Urothelium cell line (cell line): ENCODE measurements at places on chromosomes 16 and 17.

GRCh38 chr16:87227296-87227951 lies 89.8 kb downstream of the C16orf95 start:
- DNase-seq, result no peak

- no peak for DNase-seq
These were observed 1.4 kb upstream of the DYNLL2 start for GRCh38 chr17:58081646-58082340.

GRCh38 chr16:11363927-11364258 lies 18.6 kb downstream of the RMI2 start:
- no peak for DNase-seq

GRCh38 chr17:13919818-13920217 lies 149.5 kb upstream of the COX10 start:
- DNase-seq, result no peak

DNA sequence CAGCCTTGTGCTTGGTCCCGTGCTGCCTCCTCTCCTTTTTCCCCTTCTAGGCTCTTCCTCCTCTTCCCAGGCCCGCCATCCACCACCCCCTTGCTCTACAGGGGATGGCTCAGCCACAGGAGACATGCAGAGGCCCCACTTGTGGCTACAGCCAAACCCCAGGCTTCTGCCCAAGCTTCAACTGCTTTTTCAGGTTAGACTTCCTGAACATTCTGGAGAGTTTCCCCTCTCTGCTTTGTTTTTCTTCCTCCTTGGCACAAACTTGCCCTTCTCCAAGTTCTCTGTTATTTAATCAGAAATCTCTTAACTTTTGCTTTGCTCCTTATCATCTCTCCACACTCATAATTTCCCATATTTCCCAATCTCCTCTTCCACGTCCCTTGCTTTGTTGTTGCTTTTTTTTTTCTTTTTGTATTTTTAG lies 18.3 kb upstream of the HAS3 start:
- DNase-seq, result no peak

- no peak for DNase-seq
These were observed 49.7 kb upstream of the ANKFY1 start for GRCh38 chr17:4313221-4314114.

GRCh38 chr17:45311760-45312476 lies 4.9 kb downstream of the MAP3K14 start:
- DNase-seq, result peak; percentile 43

DNA sequence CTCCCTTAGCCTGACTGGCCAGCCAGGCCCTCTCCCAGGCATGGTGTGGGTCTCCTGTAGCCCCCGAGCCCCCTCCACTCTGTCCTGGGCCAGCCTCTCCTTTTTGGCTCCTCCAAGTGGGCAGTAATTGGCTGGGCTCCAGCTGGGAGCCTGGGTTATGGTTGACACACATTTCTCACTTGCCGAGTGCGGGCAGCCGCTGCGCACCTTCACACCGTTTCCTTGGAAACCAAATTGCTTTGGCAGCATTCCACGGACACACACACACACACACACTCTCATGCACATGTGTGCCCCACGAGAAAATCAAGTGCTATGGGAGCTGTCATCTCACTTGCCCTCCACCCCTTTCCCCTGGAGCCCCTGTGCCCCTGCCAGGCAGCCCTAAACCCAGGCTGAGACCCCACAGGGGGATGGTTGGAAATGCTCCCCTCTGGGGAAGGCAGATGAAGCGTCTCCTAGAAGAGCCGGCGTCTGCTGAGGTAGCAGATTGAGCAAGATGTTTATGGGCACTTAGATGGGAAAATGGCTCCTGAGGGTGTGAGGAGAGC lies 402.7 kb upstream of the TNRC6C start:
- DNase-seq, result peak; percentile 81

DNA sequence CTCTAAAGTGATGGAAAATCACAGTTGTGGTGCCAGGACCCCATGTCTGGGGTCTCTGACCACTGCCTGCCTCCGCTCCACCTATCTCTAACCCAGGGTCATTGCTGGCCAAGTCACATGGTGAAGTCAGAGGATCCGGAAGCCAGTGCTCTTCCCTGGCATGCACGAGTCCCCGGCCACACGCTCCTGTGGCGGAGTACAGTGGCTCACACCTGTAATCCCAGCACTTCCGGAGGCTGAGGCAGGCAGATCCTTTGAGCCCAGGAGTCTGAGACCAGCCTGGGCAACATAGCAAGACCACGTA lies 21.5 kb upstream of the RBFOX3 start:
- DNase-seq, result no peak

GRCh38 chr17:35879773-35880654 lies at the start of gene CCL5:
Gene CCL5 (minus strand): TSS chr17:35880360.
- no peak for DNase-seq

- DNase-seq, result peak; percentile 69
These were observed 681 bp downstream of the XPO6 start for GRCh38 chr16:28210979-28211588.

DNA sequence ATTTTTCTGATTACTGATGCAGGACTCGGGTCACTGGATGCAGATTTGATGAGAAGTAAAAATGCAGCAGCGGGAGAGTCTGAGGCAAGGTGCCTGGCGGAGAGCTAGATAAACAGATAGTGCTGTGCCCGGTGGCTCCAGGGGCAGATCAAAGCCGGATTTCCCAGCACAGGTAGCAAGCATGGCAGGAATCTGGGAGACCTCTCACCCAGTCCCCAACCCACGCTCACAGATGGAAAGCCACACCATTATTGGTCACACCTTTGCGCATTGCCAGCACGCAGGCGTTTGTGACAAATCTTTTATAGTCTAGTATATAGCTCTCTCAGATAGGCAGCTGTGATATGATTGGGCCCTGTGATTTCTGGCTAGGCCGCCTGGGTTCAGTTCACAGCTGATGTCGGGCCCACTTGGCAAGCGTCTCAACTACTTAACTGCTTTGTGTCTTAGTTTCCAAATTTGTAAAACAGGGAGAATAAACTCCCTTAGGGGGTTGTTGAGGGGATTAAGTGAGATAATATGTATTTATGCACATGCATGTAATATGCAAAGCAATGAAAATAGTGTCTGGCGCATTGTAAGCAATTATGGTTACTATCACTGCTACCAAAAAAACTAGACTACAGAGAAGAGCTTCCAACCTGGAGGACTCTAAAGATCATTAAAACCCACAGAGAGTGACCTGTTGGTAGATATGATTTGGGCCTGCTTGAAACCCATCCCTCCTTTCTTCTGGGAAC lies 42.0 kb upstream of the NFAT5 start:
- no peak for DNase-seq

DNA sequence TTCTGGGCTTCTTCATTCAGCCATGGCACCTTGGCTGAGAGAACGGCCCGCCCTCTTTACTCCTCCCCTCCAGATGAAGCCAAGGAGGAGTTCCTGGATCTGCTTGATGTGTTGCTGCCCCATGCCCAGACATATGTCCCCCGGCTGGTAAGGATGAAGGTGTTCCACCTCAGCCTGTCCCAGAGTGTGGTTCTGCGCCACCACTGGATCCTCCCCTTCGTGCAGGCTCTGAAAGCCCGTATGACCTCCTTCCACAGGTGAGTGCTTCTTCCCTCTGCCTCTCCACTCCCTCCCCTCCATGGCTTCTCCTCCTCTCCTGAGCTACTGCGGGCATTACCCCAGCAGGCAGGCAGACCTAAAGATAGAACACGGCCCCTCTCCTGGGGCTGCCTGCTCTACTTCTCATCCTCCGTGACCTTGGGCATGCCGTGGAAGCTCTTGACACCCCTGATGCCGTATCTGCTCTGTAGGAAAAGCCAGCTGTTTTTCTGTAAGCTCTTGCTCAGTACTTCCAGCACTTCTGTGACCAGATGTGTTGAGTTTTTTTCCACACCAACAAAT lies 8.7 kb downstream of the USB1 start:
- DNase-seq, result no peak

DNA sequence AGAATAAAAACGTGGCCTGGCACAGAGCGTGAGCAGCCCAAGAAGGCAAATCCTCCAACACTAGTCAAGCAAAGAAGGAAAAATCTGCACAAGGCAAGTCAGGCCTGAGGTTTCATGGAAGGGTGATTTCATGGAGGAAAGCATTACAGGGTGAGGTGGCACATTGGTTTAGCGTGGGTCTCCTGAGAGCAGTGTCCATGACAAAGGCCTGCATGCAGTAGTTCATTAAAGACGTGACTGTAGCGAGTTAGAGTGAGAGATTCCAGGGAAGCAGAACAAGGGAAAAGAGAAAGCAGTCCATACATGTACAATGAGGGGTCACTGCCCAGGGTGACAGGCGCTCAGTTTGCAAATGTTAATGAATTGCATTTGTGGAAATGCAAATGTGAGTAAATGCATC lies 285.0 kb upstream of the ERCC4 start:
- no peak for DNase-seq

DNA sequence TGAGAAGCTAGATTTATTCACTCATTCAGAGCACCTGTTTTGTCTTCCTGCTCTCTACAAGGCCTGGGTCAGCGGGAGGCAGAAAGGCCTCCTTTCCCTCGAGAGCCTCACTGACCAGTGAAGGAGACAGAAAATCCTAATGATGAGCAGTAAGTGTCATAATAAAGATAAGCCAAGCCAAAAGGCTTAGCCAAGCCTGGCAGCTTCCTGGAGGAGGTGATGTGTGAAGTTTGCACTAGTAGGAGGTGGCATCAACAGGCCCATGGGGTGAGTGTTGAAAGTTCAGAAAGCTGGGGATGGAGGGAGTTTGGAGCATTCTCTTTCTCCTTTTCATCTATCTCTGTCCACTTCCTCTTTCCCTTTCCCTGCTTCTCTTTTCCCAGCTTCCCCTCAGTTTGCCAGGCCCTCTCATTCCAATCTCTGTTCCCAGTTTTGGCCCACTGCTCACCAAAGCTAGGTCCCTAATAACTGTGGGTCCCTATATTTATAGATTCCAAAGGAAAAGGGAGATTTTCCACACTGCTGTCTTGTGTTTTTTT lies 16.5 kb upstream of the SPNS3 start:
- no peak for DNase-seq

GRCh38 chr17:17508019-17508535 lies 11.9 kb upstream of the RASD1 start:
- no peak for DNase-seq

GRCh38 chr17:5120036-5120435 lies 4.2 kb downstream of the USP6 start:
- DNase-seq, result no peak

GRCh38 chr17:10073941-10074340 lies 124.5 kb downstream of the GAS7 start:
- DNase-seq, result no peak

DNA sequence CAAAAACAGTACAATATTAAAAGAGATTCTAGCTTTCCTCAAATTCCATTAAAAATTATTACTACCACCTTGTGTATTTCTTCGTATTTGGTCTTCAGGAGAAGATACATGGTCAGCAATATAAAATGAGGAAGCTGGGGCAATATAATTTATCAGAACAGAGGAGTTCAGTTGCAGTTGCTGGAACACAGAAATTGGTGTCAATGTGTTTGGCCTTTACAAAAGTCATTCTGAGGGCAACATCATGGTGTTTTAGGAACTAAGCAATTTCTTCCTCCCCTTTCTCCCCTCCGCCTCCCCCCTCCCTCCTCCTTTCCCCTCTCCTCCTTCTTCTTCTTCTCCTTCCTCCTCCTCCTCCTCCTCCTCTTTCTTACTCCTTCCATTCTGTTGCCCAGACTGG lies 102.1 kb downstream of the YPEL2 start:
- no peak for DNase-seq
